ENCODE measurements at places on chromosomes 5 and 9.

- no peak for DNase-seq
Measured at GRCh38 chr5:143573568-143574170, 170.2 kb upstream of the NR3C1 start.

- no peak for DNase-seq
Measured at GRCh38 chr5:150429410-150429873, 16.7 kb upstream of the CD74 start.

DNA sequence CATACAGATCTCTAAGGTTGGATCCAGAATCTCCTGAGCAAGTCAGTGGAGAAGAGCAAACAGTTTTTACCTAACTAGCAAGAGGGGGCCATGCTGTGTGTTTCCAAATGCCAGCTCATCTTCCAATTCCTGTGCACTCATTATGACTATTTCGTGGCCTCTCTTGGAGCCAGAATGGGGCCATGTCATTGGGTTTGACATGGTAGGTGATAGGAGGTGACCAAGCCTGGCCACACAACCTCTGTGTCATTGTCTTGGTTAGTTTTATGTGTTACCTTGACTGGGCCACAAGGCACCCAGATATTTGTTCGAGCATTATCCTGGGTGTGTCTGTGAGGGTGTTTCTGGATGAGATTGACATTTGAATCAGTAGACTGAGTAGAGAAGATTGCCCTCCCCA is 206.2 kb downstream of the HSPA4 start:
- DNase-seq = no peak

DNA sequence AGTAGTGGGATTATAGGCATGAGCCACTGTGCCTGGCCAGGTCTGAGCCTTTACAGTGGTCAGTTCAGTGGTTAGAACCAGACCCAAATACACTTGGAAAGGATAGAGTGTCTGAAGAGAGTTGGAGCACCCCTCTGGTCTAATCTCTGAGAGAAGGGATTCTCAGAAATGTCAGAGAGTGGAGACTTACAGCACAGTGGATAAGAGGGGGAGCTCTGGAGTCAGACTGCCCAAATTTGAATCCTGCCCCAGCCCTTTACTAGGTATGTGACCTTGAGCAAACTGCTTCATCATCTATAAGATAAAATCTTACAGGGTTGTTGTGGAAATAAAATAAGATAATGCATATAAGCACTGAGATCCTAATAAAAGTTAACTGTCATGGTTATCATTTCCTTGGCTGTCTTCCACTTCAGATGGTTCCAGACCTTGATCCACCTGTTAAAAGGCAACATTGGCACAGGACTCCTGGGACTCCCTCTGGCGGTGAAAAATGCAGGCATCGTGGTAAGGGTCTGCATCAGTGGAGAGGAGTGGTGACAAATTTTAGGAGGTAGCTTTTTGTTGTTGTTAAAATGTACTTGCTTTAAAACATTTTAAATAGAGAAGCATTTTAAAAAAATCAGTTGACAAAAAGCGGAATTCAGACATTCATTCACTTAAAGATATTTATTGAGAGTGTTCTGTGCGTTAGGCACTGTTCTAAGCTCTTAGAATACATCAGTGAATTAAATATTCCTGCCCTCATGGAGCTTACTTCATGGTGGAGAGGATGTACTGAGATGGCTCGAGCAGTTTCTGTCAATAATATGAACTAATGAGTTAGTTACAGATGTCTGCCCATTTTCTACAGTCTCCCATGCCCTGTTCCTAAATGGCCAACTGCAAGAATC is 16.0 kb downstream of the SLC36A1 start:
- no peak for DNase-seq

GRCh38 chr9:33106827-33107621 is 30.6 kb upstream of the SMU1 start:
- peak; percentile 79 for DNase-seq

- DNase-seq = no peak
Measured at GRCh38 chr9:124598048-124598447, 90.8 kb upstream of the NR5A1 start.

DNA sequence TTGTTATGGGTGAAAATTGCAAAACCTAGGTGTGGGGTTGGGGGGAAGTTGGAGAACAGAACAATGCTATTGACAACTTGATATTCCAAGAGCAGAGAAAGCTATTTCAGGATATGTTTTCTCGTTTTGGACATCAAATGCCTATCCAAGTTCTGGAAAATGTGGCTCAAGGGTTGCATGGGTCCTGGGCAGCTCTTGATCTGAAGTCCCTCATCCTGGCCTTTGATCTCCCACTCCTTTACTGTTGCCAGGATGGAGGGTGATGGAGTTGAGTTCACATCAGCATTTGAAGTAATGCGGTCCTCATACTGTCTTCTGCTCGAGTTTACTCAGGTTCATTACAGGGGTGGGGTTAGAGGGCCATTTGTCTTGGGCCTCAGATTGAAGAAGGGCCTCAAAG is 76.9 kb upstream of the RPS23 start:
- DNase-seq = no peak

- DNase-seq = no peak
Measured at GRCh38 chr5:167694325-167695147, 596.9 kb upstream of the WWC1 start.

- DNase-seq = no peak
Measured at GRCh38 chr9:116000748-116001329, 152.8 kb upstream of the PAPPA start.

GRCh38 chr5:151239237-151239861 is 13.6 kb upstream of the GM2A start:
- DNase-seq = peak; percentile 82

DNA sequence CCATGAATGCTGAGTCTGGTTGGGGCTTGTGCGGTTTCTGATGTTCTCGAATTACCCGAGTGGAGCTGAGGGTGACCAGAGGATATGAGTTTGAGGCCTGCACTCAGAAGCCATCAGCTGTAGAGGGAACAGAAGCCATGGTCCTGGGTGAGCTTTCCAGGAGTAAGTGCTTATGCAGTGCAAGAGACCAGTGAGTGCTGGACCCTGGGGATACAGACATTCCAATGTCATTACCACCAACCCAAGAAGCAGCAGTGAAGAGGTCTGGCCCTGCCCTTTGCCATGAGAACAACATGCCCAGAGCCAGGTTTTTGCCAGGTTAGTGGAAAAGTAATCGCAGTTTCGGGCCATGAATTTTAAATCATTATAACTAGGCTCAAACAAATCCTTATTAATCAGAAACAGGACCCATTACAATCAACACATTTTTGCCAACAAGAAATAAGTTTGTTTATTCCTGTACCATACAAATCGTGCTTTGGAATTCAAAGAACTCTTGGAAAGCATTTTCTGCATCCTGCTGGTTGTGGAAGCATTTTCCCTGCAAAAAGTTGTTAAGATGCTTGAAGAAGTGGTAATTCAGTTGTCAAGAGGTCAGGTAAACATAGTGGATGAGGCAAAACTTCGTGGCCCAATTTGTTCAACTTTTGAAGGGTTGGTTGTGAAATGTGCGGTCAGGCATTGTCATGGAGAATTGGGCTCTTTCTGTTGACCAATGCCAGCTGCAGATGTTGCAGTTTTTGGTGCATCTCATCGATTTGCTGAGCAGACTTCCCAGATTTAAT is 154.6 kb downstream of the SYK start:
- DNase-seq = no peak

- DNase-seq = no peak
Measured at GRCh38 chr5:74767579-74767913, 497 bp downstream of the NSA2 start.

GRCh38 chr5:96337048-96337781 is 95.8 kb downstream of the PCSK1 start:
- DNase-seq = no peak

DNA sequence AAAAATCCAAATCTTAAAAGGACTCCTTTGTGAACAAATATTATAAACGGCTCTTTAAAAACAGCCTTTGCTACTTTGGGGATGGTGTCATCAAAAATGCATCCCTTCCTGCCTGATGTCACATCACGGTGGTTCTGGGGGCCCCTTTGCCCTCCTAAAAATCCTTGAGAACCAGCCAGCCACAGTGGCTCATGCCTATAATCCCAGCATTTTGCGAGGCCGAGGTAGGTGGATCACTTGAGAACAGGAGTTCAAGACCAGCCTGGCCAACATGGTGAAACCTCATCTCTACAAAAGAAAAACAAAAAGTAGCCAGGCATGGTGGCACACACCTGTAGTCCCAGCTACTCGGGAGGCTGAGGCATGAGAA is 43.9 kb downstream of the FNBP1 start:
- no peak for DNase-seq

DNA sequence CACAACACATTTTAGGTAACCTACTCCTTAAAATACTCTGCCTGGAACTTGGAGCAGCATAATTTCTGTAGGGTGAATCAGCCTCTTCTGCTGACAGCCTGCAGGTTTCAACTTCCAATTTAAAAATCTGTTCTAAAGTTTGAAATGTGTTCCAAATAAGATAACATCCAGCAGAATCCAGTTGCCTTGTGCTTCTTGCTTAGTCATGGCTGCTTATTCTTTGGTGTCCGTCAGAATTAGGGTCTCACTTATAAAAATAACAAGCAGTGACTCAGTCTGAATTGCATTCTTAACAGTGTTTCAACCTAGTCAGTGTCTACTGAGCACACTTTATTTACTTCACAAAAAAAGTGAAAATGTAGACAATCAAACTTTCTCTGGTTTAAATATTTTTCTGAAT is 3.7 kb downstream of the CDH6 start:
- DNase-seq = no peak

DNA sequence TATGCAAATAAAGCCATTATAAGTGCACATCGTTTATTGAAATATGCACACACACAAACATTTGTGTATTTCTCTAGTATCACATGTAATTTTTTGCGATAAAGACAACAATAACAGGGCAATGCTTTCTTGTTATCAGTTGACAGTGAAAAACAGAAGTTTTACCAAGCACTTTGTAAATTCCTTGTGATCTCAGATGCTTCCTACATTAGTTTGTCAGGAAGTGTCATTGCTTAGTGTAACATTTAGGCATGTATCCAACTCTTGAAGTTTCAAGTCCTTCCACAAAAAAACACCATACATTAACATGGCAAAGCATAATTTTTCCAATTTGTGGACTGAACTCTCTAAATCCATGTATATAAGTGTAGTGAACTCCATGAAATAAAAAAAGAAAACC is 46.4 kb downstream of the MOCS2 start:
- DNase-seq = no peak

DNA sequence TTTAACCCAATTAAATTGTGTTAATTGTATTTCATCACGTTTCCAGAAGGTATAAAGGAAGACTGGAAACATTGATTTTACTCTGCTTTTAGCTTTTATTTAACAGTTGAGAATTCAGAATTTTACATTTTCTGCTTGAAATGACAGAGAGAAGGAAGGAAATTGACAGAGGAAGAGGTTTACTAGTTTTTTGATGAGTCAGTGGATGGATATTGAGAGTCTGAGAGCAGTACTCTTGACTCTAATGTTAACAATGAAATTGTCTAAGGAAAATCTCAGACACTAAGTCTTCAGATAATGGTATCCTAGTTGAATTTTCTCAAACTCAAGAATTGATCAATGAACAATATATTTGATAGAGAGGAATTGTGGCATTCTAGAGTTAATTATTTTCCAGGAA is 60.6 kb downstream of the IPO11 start:
- no peak for DNase-seq

GRCh38 chr5:38598994-38599617 is 42.7 kb upstream of the LIFR start:
- DNase-seq = no peak

GRCh38 chr9:97958812-97959511 is 21.0 kb upstream of the HEMGN start:
- no peak for DNase-seq

DNA sequence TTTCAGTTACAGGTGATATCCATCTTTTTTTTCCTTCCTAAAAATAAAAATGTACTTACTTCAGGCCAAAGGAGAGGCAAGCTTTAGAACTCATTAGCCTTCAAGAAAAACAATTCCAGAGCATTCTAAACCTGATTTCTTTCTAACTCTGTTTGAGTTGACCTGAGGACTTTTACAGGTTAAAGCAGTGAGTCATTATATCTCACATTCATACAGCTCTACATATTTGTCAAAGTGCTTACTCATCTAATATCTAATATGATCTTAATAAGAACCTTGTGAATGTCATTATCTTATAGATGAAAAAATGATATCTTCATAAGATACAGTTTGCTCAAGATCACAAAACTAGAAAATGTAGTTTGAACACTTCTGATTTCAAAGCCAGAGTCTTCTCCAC is 149.2 kb upstream of the CDKN2B start:
- DNase-seq = no peak

- DNase-seq = no peak
Measured at GRCh38 chr5:150780816-150781221, 2.3 kb downstream of the SMIM3 start.

GRCh38 chr5:83718195-83718825 is 2.3 kb downstream of the HAPLN1 start:
- DNase-seq = peak; percentile 39

GRCh38 chr9:113131689-113132151 is 19.1 kb upstream of the SLC31A2 start:
- DNase-seq = no peak

DNA sequence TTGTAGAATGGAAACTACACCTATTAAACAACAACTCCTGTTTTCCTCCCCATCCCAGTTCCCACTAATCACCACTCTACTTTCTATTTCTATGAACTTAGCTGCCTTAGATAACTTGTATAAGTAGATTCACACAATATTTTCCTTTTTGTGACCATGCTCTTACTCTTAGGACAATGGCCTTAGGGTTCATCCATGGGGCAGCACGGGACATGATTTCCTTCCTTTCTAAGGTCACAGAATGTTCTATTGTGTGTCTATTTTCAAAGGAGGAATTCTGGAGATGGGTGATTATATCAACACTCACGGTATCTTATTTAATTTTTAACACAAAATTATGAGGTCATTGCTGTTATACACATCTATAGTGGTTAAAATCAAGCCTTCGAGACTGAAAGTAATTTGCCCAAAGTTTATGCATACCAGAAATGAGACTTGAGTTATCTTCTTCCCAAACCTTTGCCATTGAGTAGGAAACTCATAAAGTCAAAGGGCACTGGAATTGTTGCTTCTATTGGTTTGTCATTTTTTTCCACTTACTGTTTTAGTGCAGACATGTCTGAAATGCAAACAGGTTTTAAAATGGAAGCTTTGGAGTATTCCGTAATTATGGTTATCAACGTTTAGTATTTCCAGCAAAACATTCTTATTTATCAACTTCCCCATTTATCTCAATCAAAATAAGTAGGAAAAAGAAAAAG is 23.6 kb downstream of the CTSL start:
- no peak for DNase-seq

GRCh38 chr5:141431286-141431685 is 979 bp downstream of the PCDHGA12 start:
- DNase-seq = no peak

Data from left hindlimb (tissue), 1 donor.